Hepatic stellate cell (primary cell): ENCODE measurements at places on chromosomes 1 and 21.
A peak's percentile ranks its signal among the peaks of the same experiment; 100 is the strongest.

DNA sequence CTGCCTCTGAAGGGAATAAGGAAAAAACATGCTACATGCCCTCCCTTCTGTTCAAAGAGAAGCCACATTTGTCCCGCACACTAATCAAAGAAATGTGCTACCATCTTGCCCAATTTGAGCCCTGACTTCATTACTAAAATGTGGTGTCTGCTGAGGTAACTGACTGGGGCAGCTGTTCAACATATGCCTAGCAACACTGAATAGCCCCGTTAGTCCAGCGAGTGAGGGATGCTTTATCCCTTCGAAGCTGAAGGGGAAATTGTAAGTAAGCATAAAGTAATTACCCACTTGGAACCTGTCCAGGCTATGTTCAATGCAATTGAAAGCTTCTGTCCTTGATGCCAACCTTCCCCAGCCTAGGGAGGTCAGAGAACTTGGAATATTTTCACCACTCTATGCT is 310.6 kb downstream of the SEC16B start:
- DNase-seq = no peak

GRCh38 chr1:245537992-245538391 is 383.2 kb downstream of the KIF26B start:
- no peak for DNase-seq

- DNase-seq = no peak
Observed at GRCh38 chr1:97744977-97745376, 175.9 kb downstream of the DPYD start.

DNA sequence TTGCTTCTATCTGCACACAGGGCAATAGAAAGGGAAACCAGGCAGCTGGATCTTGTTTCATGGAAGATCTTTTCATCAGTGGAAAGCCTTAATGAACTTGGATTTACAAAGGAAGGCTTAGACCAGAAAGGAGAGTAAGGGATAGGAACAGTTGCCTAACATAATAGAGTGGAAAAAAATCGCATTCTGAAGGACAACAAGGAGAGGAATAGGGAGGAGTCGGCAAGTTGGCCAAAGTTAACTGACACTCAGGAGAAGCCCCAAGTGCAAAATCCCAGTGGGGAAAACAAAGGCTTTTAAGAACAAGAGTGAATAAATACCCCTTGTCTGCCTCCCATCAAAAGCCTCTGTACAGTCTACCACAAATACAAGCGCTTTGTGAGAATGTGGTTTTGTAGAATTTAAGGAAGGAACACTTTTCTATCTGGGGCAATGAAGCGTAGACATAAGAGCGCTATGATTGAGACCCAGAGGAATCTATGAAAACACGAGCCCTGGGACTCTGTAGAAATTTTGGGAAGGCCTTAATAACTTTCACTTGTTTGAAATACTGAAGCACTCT is 74.1 kb downstream of the ZNF648 start:
- no peak for DNase-seq

GRCh38 chr1:162690672-162691434 is 58.6 kb downstream of the DDR2 start:
- DNase-seq = peak; percentile 68

DNA sequence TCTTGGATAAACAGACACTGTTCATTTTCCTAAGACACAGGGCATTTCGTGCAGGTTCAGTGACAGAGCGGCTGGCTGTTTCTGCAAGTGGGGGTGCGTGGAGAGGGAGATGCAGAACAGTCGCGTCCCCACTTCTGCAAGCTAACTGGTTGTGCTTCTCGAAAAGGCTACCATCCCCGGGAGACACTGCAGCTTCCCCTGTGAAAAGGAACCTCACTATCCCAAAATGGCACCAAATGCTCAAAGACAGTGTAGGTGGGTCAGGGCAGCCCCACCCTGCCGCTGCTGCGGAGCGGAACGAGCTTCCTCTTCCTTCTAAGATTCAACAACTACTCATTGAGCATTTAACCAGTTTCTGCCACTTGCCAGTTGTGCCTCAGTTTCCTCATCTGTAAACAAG is 19.2 kb upstream of the BACE2 start:
- no peak for DNase-seq

- DNase-seq = no peak
Observed at GRCh38 chr1:9289090-9289534, 3.6 kb upstream of the SPSB1 start.

DNA sequence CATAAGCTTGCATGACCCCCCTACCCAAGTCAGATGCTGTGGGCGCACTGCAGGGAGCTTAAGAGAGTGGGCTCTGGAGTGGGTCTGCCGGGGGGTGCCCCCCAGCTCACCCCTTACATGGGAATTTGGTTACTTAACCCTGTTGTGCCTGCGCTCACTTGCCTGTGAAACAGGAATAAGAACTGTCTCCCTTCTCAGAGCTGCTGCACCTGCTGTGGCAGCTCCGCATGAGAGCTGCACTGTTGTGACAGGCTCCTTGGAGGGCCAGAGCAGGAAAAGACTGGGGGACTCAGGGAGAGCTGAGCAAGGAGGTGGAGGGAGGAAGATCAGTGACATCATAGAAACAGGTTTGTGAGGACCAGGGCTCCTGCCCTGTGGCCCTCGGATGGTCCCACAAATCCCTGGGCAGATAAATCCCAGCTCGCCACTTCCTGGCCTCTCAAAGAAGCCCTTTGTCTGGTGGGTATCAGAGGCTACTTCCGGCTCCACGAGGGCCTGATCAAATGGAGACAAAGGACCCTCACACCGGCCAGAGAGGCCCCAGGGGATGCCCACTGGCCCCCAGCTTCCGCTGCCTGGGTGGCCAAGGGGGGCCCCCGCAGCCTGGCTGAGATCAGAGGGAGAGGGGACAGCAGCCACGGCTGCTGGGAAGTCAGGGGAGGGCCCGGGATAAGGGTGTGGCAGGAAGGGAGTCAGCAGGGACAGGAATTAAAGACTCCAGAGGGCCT is 28.9 kb upstream of the LAPTM5 start:
- no peak for DNase-seq

GRCh38 chr1:231800108-231800507 is 173.5 kb downstream of the DISC1 start:
- no peak for DNase-seq

DNA sequence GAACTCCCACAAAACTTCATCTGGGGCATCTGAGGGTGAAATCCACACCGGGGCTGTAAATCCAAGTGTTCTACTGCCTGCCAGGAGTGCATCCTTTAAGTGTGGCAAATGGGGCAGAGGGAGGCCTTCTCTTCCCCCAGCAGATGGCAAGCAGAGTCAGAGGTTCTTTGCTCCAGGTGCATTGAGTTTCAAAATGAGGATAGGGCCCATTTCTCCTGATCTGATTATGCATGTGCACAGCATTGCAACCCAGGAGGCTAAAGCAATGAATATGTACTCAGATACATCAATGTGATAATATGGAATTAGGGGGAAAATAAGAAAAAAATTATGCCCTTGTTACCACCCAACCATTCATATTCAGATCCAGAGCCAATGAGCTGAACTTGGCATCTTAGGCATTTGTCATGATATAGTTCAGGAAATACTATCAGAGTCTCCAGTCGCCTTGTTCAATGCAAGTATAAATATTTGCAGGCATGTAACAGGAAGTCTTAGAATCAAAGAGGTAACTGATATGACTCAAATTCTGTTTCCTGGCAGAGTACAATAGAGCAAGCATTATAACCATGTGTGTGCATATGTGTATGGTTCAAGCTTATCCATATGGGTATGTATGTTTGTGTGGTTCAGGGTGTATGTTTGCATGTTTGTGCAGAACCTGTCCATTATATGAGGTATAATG is 473.8 kb upstream of the PKN2 start:
- DNase-seq = no peak

DNA sequence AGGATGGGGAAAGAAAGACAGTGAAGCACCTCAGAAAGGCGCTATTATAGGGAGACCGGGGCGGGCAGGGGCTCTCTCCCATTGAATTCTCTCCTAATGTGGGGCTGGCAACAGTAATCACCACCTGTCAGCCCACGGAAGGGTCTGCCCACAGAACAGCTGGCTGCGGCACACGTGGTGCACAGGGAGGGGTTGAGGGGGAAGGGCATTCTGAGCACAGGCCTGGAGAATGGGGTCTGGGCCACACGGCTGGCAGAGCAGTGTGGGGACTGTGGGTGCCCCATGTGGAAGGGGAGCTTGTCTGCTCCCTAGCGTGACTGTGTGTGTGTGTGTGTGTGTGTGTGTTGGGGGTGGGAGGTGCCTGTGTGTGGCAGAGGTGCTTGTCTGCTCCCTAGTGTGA is 4.1 kb downstream of the OLFML3 start:
- DNase-seq = no peak

GRCh38 chr1:172724765-172725613 is 66.1 kb downstream of the FASLG start:
- DNase-seq = no peak

- DNase-seq = no peak
Observed at GRCh38 chr21:35643176-35643575, 417.1 kb downstream of the SETD4 start.

DNA sequence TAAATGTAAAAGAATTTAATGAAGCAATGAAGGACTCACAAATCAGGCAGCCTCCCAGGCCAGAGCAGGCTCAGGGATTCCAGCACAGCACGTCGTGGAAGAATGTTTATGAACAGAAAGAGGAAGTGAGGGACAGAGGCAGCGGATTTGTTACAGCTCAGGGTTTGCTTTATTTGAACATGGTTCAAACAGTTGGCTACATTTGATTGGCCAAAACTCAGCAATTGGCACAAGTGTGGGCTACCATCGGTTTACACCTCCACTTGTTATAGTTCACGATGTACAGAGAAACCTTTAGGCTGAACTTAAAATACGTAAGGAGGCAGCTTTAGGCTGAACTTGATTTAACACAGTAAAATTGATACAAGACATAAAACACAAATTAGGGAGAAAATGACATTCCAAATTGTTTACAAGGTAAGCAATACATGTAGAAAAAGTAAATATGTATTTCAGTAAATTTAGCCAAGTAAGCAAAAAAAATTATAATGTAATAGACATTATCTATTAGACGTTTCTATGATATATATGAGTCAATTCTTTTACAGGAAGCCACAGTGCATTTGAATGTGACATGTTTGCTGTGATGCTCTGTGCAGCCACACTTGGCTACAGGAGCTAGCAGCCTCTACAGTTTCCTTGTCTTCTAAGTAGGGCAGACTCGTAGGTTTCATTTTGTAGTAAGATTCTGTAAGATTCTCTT is 126.5 kb downstream of the ADSS2 start:
- no peak for DNase-seq

- no peak for DNase-seq
Observed at GRCh38 chr1:12665511-12665910, 21.6 kb downstream of the AADACL4 start.

DNA sequence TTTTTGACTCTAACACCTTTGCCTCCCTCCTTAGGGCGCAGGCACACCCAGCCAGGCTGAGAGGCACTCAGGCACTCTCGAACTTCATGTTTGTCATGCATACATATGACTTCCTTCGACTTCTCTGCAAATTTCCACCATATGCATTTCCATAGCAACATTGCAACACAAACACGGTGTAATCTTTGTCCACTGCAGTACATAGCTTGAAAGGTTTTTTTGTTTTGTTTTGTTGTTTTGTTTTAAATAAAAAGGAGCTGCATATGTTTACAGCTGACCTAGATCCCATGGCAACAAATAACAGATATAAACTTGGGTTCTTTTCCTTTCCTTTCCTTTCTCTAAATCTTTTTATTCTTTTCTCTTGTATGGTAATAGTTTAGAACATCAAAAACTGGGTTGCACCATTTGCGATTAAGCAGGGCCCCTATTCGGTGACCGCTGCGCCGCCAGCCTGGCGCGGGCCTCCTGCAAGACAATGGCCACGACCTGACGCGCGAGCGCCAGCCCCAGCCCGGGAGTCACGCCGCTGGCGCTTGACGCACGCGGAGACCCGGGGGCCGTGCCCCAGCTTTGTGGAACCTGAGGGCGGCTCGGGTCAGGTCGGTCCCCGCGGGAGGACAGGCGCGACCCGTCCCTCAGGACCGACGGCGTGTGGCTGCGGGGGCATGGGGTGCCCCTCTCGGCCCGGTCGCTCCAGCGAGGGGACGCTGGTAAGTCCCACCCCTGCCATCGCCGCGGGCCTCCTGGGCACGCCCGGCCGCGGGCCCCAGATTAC is 35.2 kb downstream of the CCN1 start:
- DNase-seq = no peak

- DNase-seq = no peak
Observed at GRCh38 chr1:11691302-11691914, at the start of gene DRAXIN. Gene DRAXIN (plus strand): TSS chr1:11691710. CDS start chr1:11706259, 14,549 bp downstream.

DNA sequence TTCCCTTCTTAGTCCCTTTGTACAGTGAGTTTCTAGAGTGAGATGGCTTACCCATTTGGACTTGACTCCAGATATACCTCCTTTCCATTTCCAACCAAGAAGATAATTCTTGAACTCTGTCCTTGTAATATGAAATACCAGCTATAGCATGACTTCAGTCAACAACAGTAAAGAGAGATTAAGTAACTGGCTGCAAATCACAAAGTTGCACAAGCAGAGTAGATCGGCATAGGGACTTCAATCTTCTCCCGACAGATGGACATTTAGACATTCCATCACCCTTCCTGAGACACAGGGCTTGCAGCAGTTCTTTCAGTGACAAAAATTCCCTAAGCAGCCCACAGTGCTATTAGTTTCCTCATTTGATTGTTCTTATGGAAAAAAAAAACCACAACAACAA is 44.6 kb downstream of the JAK1 start:
- DNase-seq = no peak

DNA sequence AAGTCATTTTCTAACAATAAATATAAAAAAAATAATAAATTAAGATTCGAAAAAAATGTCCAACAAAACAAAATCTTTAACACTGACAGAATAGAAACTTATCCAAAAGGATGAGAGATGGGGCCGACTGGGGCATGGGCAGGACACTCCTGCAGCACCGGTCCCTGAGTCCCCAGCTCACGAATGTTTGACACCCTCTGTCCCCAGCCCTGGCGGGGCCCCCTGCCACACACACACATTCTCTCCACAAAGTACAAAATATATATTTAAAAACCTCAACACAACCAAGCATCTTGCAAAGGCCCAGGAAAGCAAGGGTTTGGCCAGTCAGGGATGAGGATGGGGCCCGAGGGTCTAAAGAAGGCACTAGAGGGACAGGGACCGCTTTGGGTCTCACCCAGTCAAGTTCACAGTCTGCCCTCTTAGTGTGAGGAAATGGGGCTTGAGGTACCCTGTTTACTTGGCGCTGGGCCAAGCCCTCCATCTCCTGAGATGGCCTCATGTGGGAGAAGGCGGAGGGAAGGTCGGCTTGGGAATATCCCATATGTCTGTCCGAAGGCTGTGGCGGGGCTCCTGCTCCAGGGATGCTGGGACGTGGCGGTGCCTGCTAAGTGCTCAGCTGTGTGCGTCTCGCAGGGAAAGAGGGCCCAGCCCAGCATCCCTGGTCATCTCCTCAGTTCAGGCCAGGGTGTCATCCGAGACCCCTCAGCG is 31.3 kb downstream of the EPHA2 start:
- no peak for DNase-seq

DNA sequence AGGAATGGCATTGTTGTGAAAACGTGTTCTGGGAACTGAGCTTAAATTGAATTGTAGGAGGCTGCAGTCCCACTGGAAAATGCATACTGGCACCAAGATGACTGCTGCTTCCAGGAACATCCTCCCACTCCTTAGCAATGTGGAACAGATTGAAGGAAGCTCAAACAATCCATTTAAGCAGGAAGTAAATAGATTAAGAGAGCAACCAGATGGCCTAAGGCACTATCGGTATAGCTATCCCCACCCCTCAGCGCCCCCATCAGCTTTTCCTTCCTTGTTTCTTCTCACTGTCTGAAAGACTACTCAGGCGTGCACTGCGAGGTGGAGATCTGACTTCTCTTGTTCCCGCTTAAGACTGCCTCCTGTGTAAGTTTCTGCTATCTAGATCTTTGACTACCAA is 4.0 kb upstream of the IFI16 start:
- no peak for DNase-seq

- no peak for DNase-seq
Observed at GRCh38 chr1:155942578-155943141, 1.2 kb downstream of the RXFP4 start.

- peak; percentile 43 for DNase-seq
Observed at GRCh38 chr1:201781437-201781836, 47.5 kb upstream of the IPO9 start.
